ENCODE measurements at places on chromosomes 7 and 10. TPM values are rescaled to one million over a fixed set of nuclear protein-coding genes. Genes with fewer than 3 reads are reported as not detected.

DNA sequence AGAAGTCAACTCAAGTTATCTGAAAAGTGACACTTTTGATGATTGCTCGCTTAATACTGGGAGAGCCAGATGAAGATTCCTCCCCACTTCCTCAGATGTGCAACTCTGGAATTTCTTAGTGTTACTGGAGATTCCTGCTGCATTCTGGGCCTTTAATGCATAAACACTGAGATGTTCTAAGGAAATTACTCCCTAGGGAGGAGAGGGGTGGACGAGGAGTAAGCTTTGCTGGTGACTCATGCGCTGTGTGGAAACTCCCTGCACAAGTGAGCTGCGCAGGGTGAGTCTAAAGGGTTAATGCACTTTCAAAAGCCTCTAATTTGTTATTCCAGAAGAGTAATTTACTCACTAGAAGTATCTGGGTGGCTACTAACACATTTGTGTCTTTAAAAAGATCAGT, 46.3 kb downstream of the EGFR start:
- H3K36me3 ChIP-seq: no peaks in the 10 kb centered on the region
- H3K27ac ChIP-seq: peak overlapping the region; percentile 38
- no peaks in the 10 kb centered on the region for H3K4me1 ChIP-seq
- no peak overlapping the region for H3K4me3 ChIP-seq
- DNase-seq: no peak

DNA sequence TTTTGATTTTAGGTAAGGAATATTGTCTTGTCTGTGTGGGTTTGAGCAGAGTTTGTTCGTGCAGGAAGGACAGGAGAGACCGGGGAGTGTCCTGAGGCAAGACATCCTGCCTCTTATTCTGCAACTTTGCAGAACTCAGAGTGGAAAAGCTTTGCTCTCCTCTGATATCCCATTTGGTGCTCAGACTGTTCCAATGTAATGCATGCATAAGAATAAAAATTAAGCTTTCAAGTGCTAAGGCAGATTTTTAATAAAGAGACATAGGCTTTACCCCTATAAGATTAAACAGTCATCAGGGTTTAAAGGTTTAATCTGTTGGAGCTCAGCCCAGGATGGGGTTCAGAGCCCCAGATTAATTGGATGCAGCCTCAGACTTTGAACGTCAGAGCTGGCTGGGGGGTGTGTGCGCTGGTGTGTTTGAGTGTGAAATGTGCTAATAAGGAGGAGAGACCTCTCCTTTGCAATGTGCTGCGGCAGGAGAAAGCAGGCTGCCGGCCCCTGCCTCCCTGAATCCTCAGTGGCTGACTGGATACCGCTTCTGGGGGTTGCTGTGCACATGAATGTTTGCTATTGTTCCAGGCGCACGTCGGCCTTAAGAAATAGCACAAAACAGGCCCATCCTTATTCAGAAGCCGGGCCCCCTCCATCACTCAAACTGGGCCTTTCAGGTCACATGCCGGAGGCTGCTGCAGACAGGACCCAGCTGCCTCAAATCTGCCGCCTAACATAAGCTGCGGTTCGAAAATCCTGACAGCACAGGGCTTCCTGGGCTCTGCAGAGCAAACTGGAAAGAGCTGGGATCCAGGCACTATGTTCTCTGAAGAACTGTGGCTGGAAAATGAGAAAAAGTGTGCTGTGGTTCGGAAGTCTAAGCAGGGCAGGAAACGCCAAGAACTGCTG, 84.1 kb upstream of the PRR15 start:
- H3K36me3 ChIP-seq: no peaks in the 10 kb centered on the region
- no peaks in the 10 kb centered on the region for H3K27me3 ChIP-seq
- H3K27ac ChIP-seq: peak overlapping the region; percentile 39
- no peak overlapping the region for H3K4me3 ChIP-seq
- no peak for DNase-seq

- H3K27ac ChIP-seq: no peak overlapping the region
- no peak overlapping the region for H3K4me3 ChIP-seq
- H3K36me3 ChIP-seq: no peaks in the 10 kb centered on the region
These were observed 238.2 kb downstream of the TEX36 start for GRCh38 chr10:125444790-125445189.

GRCh38 chr7:73861305-73861704, 346 bp downstream of the TMEM270 start:
- no peaks in the 10 kb centered on the region for H3K36me3 ChIP-seq
- no peaks in the 10 kb centered on the region for H3K4me1 ChIP-seq
- H3K27me3 ChIP-seq: no peaks in the 10 kb centered on the region
- DNase-seq: no peak
- H3K4me3 ChIP-seq: no peak overlapping the region

The FRMPD2 gene
- total RNA-seq: 0.97 TPM

The OLAH gene
- not detected for total RNA-seq

The GPR15LG gene
- total RNA-seq: 3.1 TPM

The AKR1C1 gene
- 7.4 TPM for total RNA-seq

All from prostate gland (tissue), 2 donors.